Diencephalon (tissue), 1 donor: ENCODE measurements at places on chromosomes 7 and 10. TPM values are rescaled to one million over a fixed set of nuclear protein-coding genes. Genes with fewer than 3 reads are reported as not detected.

The KDM7A gene
- total RNA-seq = 12.9 TPM

The CYP3A7 gene
- not detected for total RNA-seq

The ASB10 gene
- not detected for total RNA-seq

The OR13A1 gene
- total RNA-seq = not detected

The NME8 gene
- not detected for total RNA-seq

The GPR37 gene
- total RNA-seq = 10.8 TPM

The NT5C3A gene
- 62.5 TPM for total RNA-seq

The PLAC9 gene
- total RNA-seq = 1.4 TPM

The BET1 gene
- total RNA-seq = 28.4 TPM
